MM.1S (cell line): ENCODE measurements at places on chromosomes 11 and 22.

GRCh38 chr22:17313626-17314025 lies 55.6 kb upstream of the CECR2 start:
- no peak for DNase-seq

- DNase-seq: no peak
These were observed 21.5 kb upstream of the WT1 start for GRCh38 chr11:32456864-32457263.

GRCh38 chr22:49853981-49854831 lies 562 bp downstream of the ZBED4 start:
- peak; percentile 29 for DNase-seq

GRCh38 chr11:43693731-43694130 lies 13.2 kb downstream of the HSD17B12 start:
- no peak for DNase-seq

DNA sequence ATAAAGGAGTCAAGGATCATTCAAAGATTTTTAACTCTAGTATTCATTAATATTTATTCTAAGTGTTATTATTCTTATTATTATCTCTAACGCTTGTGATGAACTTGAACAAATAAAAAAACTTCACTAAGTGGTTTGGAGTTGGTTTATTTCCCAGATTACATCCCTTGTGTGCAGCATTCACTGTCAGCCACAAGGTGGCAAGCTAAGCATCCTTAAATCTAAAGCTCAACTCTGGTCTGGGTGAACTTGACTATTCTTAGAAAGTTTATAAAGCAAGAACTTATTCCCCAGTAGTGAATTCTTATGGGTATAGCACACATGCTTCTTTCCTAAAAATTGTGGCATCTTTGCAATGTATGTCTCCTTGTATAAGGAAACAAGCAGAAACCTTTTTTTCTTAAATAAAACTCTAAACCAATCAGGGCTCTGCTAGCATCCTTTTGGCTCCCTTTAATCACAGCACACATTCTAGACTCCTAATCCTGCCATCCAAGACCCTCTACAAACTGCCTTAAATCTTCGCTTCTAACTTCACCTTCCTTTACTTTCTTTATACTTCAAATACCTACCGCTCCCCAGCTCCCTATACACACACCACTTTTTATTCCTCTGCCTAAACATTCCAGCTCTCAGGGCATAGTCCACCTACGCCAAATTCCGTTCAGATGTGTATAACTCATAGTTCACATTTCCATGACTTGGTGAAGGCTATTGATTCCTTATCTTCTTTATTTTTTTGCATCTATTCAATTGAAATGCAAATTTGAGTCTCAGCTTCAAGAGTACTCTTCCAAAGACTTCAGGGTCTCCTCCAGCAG lies 1068.8 kb downstream of the DLG2 start:
- peak; percentile 76 for DNase-seq

DNA sequence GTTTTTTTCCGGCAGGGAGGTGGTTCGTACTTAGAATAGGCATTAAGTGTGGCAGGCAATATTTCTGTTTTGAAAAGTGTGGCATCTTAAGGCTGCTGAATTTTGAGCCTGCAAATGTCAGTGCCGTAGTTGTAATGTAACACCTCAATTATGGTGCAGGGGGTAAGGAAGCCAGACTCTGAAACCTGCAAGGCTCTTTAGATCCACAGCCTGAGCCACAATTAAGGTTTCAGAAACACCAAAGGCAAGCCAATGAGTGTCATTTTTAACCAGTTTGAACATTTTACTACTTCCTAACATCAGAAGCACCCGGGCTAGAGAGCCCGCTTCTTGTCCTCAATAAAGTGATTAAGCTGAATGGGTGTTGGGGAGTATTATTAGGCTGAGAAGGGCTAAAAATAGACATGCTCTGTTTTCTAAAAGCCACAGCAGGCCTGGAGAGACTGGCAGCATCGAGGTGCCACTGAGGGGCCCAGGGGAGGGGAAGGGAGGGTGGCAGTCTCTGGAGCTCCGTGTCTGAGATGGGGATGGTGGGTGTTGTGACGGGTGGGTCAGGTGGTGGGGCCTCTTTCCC lies 113.4 kb downstream of the ZBTB16 start:
- peak; percentile 73 for DNase-seq

GRCh38 chr11:66409226-66409625 lies 11.6 kb upstream of the NPAS4 start:
- DNase-seq: no peak

DNA sequence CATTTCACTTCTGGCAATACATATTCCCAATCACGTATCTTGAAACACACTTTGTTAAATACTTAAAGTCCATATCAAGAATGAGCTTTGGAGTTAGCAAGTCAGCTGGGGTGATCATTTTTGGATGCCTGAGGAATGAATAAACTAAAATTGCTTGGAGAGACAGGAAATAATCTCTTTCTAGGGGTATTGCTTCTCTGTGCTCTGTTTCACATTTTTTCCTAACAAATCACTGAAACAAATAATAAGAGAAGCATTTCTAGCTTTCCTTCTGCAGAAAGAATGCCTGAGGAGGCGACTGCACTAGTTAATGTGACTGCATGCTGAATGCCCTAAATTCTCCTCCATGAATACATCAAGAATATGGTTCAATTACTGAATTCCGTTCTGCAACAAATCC lies 541.4 kb upstream of the CCDC90B start:
- no peak for DNase-seq

DNA sequence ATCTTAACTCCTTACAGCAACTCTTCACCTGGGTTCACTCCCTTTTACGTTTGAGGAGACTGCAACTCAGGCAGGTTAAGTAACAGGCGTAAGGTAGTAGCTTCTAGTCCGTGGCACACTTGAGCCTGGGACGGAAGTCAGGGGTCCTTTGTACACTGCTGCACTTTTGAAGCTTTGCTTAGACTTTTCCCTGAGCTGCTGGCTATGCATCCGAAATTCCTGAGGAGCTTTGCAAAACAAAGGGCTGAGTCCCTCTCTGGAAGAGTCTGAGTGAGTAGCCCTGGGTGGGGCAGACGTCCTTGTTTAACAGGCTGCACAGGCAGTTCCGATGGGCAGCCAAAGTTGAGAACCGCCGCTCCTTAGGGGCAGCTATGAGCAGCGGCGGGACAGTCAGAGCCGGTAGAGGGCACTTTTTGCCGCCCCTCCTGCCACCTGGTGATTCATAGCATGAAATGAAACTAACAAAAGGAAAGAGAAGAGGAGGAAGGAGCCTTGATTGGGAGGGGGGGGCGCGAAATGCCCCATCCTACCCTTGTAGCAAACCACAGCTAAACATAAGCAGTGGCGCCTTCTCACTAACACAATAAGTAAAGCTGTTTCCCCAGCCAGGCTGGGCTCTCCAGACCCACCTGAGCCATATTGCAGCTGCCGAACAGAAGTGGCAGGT lies 1.4 kb downstream of the TMEM109 start:
- DNase-seq: peak; percentile 87

DNA sequence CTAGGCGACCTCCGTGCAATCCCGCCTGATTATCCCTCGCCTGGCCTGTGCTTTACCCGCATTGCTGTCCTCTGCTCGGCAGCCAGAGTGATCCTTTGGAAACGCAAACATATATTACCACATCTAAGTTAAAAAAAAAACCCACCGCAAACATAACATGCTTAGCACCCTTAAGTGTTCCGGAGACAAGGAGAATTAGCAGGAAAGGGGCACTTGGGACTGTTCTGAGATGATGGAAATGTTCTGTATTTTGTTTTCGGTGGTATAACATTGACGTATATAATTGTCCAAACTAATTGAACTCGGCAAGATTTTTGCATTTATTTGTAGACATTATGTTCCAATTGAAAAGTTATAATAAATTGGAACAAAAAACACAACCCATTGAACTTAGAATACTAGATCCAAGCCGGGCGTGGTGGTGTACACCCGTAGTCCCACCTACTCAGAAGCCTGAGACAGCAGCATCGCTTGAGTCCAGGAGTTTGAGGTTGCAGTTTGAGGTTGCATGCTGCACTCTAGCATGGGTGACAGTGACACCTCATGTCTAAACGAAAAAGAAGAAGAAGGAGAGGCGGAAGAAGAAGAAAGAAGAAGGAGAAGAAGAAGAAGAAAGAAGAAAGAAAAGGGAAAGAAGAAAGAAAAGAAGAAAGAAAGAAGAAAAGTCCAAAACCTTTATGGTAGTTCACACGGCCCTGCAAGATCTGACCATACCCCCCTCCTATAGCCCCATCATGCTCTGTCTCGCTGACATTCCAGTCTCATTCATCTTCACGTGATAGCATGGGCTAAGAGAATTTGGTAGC lies 604 bp upstream of the POLR3H start:
- no peak for DNase-seq

DNA sequence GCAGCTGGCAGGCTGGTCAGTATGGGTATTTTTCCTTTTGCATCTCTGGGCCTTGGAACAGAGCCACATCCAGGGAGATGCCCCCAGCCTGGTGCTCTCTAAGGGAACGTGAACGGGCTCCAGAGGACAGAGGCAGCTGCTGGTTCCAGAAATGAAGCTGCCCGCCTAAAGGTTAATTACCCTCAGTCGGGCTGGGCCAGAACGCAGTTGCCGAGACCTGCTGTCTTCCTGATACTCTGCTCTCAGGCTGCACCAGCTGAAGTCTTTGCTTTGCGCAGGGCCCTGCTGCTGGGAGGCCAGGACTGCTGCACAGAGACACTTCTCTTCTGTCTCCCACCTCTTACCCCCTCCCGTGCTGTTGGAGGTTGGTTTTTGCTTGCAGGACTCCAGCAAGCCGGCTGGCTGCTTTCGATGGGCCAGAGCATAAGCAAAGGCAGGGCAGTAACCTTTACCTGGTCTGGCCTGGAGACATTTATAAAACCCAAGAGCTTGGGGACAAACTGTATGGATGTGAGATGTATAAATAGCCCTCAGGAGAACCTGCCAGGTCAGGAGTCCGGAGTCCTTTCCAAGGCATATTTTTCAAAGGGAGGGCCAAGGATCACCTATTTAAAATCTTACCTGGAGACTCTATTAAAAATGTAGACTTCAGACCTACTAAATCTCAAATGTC lies 197.1 kb downstream of the GRIK4 start:
- DNase-seq: no peak

DNA sequence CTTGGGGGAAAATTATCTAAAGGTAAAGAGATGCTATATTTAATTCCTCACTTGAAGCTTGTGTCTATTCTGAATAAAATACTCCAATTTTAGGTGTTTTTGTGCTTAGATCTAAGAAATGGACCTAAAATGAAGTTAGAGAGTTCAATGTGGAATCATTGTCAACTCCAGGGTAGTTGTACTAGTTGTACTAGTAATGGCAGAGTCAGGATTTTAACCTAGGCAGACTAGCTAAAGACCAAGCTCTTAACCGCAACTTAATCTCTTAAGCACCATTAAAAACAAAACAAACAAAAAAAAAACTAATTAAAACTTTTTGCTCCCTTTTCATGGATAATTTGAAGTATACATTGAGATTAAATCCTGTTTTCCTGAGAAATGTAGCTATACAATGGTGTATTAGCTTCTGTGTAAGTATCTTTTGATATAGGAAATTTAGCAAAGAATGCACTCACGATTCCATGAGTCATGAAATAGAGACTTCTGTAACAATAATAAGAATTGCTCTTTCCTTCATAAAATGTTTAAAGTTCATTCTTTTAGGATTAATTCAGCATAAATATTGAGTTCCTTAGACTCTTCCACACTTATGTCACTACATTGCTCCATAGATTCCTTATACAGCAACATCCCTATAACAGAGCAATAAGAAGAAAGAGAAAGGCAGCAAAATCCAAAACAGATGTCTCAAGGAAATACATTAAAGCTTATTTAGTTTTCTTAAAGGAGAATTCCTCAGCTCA lies 26.5 kb upstream of the SOX6 start:
- DNase-seq: no peak

DNA sequence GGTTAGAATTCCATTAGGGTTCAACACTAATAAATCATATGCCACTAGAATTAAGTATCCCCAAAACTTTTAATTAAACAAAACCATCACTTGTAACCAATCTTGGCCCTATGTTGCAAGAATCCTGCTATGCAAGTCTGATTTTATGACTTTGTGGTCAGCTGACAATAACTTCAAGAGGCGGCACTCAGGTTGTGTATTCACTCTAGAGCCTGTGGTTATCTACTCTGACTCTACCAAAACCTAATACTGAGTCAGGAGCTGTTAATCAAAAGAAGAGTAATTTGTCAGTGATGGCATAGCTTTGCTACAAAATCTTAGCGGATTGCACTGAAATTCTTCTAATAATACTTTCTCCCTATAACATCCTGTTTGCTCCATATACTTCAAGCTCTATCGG lies 253.7 kb downstream of the AASDHPPT start:
- DNase-seq: no peak

DNA sequence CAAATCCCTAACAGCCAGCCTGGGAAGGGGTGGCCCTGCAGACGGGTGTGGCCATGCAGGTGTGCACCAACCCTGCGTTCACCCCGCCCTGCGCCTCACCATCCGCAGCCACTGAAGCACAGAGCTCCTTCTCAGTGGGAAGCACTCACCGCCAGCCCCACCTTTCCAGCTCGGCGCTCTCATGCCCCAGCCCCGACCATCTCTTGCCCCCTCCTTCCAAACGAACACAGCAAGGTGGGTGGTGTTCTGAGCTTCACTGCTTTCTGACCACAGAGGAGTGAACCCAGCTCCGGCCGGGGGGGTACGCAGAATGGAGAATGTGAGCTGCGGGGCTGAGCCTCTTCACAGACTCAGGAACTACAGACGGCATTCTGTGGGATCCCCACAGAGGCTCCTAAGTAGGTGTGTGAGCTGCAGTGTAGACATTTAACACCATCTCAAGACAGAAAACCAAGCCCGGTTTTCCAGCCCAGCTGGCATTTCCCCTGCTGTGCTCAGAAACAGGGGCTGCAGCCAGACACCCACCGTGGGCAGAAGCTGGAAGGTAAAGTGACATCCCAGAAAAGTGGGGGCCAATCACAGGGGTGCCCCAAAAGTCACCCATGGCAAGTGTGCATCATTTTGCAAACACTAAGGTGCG lies 88.4 kb upstream of the RTL6 start:
- DNase-seq: no peak

DNA sequence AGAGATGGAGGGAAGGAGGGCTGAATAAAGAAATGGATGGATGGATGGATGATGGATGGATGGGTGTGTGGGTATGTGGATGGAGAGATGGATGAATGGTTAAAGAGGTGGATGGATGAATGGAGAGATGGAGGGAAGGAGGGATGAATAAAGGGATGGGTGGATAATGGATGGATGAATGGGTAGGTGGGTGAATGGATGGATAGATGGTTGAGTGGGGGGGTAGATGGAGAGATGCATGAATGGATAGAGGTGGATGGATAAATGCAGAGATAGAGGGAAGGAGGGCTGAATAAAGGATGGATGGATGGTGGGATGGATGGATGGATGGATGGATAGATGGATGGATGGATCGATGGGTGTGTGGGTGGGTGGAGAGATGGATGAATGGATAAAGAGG lies 71.6 kb downstream of the CDKN1C start:
- DNase-seq: no peak

GRCh38 chr22:49561338-49561737 lies 266.3 kb downstream of the BRD1 start:
- no peak for DNase-seq

- no peak for DNase-seq
These were observed at the start of gene TNNI2 for GRCh38 chr11:1838426-1839144. TNNI2 (plus strand) TSS chr11:1838981; CDS start chr11:1839697, 716 bp downstream.
